NCI-H69 (cell line): ENCODE measurements at places on chromosomes 16 and 17.

- DNase-seq, result no peak
Measured at GRCh38 chr16:77060614-77061013, 130.4 kb upstream of the MON1B start.

- no peak for DNase-seq
Measured at GRCh38 chr16:28923652-28924398, 1.2 kb downstream of the RABEP2 start.

- no peak for DNase-seq
Measured at GRCh38 chr16:84069540-84069939, 26.9 kb upstream of the SLC38A8 start.

DNA sequence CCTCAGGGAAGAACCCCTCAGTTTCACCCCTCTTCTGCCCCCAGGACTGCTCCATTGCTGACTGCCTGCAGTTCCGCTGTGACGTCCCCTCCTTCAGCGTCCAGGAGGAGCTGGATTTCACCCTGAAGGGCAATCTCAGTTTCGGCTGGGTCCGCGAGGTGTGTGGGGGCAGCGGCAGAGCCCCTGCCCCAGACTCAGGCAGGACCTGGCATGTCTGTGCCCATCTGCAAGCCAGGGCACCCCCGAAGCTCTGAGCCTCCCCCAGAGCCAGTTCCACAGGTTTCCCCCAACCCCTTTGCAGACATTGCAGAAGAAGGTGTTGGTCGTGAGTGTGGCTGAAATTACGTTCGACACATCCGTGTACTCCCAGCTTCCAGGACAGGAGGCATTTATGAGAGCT lies 4.4 kb downstream of the COX6A2 start:
- no peak for DNase-seq

DNA sequence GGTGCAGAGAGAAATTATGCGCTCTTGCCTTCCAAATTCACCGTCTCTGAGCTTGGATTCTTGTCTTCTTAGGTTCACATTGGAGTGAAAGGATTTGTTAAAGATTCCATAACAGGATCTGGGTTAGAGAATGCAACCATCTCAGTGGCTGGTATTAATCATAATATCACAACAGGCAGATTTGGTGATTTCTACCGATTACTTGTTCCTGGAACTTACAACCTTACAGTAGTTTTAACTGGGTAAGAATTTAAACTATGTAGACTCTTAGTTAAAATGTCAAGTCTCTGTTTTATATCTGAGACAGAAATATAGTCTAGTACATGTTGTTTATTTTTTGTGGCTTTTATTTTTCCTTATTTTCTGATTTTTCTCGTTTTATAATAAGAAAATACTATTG lies 42.9 kb downstream of the CPD start:
- no peak for DNase-seq

GRCh38 chr16:28974007-28974436 lies 556 bp upstream of the SPNS1 start:
- DNase-seq, result peak; percentile 85

GRCh38 chr16:373848-374615 lies 3.7 kb upstream of the MRPL28 start:
- no peak for DNase-seq

DNA sequence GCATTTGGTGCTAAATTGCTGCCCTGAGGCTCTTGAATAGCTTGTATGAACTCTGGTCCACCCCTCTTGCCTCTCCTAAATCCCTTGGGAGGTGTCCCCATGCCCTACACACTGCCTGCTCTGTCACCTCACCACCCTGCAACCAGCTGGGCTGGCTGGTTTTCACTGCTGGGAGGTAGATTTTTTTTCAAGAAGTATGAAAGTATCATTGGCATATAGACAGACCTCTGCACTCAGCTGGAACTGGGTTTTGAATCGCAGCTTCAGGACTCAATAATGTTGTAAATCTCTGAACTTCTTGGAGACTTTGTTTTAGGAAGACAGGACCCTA lies 184.9 kb downstream of the MSI2 start:
- no peak for DNase-seq

DNA sequence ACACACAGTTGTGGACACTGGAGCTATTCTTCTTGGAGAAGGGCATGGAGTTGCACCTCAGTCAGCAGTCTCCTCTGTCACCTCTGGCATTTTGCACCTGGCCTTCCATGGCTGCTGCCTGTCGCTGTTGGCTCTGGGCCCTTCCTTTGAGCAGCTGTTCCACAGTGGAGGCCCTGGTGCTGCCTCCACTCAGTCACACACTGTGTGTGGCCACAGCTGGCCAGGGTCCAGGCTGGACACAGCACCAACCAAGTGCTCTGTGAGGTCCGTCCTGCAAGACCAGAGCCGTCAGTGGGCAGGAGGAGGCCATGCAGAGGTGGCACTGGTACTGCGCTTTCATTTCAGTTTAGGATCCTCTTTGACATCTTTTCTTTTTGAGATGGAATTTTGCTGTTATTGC lies 21.6 kb upstream of the MED9 start:
- DNase-seq, result no peak

DNA sequence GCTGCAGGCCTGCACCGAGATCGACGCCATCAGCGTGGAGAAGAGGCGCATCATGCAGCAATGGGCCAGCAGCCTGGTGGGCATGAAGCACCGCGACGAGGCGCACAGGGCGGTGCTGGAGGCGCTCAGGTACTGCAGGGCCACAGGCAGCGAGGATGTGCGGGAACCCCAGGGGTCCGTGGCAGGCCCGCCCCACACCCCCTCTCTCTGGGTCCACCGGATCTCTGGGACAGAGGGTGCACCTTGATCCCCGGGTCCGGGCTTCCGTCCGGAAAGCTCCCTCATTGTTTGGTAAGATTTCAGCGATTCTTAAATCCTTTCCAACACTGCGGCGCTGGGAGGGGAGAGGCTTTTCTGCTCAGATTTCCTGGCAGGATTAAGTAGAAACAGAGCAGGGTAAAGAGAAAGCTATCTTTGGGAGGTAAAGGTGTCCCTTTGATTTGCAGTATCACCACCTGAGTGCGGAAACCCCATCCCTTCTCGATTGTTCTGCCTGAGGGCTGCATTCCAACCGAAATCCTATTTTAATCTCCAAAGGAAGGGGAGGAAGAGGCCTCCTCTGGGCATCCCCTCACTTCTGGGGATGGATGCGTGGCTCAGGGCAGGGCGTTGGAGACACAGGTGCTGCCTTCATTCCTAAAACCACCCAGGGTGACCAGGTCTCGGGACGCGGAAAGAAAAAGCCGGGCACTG lies 29.2 kb downstream of the CCDC40 start:
- DNase-seq, result no peak

DNA sequence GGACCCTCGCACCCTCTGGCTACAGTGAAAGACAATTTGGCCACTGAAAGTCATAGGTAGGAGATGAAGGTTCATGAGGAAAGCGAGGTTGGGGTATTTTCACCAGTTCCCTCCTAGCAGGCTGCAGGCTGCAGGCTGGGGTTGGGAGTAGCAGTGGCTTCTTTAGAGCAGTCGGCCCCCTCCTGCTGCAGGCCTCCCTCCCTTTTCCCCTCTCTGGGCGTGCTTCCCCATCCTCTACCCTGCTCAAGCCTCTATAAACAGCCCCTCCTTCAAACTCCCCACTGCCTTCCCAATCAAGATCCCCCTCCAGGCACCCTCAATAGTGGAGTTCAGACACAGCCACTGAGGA lies 41.8 kb downstream of the GAS7 start:
- no peak for DNase-seq

- no peak for DNase-seq
Measured at GRCh38 chr17:33523577-33523981, 230.5 kb upstream of the ASIC2 start.

DNA sequence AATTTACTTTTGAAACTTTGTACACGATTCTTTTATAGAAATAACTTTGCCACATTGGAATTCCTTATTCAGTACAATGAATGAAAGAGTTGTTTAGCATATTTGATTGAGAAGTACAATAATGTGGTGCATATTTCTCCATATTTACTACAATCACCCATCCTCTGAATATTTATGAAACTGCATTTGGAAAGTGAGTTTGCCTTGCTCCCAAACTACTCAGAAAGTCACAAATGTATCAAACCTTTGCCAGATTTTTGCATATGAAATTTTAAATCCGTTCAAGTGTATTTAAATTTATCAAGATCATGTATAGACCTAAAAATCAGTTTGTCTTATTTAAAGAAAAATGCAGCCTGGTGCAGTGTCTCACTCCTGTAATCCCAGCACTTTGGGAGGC lies 148.7 kb downstream of the CDH11 start:
- no peak for DNase-seq

GRCh38 chr17:78923660-78924453 lies 1.3 kb downstream of the TIMP2 start:
- DNase-seq, result peak; percentile 82

DNA sequence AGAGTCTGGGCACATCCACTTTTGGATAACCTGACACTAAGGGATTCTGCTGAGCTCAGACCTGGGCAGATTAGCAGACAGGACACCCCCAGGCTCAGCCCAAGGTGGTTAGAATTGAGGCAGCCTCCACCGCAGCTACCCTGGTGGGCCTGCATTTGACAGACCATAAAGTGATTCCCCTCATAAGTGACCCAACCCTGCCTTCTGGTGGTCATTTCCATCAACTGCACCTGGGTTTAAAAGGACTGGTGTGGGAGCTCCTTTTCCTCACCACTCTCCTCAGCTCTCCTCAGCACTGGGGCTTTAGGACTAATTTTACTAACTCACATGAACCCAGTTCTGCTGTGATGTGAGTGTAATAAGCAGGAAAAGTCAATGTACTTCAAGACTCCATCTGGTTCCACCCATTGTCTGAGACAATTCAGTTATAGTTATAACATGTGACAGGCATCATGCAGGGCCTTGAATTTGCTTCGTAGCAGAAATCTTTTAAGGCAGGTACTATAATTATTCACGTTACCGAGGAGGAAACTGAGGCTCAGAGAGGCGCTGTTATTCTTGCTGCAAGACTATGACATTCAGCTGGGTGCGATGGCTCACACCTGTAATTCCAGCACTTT lies 42.5 kb downstream of the MYH3 start:
- peak; percentile 23 for DNase-seq

DNA sequence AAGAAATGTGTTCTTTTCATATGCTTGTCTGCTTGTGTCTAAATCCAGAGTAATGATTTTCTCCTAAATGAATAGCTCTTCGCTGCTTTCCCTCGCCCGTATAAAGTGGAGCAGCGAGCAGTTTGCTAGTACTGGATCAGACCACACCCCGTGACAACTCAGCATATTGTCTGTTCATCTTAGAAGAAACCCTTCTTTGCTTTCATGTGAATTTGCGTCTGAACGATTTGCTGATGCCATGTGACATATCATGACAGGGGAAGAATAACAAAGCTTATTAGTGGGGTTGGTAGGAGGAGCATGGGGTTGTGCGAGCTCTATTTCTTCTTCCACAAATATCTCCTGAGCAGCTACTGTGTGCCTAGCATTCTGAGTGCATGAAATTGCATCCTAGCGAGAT lies 44.1 kb upstream of the CACNG4 start:
- DNase-seq, result no peak

DNA sequence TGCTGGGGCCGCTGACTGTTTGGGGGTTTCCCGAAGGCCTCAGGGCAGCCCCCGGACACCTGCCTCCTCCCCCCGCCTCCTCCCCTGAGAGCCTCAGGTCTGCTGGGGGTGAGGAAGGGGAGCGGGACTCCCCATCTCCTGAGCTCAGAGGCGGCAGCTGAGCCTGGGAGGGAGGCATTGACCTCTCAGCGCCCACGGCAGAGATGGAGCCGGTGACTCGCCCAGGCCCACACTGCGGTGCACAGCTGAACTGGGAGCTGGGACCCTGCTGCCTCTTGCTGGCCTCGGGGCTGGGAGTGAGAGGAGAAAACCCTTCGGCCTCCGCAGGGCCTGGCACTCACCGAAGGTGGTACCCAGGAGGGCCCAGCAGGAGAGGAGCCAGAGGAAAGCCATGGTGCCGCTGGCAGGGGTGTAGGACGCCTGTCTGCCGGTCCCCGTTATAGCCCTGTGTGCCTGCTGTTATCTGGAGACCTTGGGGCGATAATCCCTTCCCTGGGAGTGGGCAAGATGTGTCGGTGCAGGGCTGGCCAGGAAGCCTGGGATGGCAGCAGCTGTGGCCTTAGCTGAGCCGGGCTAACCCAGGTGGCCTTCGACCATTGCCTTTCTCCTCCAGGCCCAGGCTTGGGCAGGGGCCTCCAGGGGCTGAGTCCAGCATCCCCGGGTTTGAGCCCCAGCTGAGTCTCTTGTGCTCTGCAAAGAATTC lies at the start of gene CTRB2:
Gene CTRB2 (minus strand): TSS at position 413 of the 703 bp plus-strand sequence. CDS start 20 bp downstream, at position 393.
- no peak for DNase-seq

DNA sequence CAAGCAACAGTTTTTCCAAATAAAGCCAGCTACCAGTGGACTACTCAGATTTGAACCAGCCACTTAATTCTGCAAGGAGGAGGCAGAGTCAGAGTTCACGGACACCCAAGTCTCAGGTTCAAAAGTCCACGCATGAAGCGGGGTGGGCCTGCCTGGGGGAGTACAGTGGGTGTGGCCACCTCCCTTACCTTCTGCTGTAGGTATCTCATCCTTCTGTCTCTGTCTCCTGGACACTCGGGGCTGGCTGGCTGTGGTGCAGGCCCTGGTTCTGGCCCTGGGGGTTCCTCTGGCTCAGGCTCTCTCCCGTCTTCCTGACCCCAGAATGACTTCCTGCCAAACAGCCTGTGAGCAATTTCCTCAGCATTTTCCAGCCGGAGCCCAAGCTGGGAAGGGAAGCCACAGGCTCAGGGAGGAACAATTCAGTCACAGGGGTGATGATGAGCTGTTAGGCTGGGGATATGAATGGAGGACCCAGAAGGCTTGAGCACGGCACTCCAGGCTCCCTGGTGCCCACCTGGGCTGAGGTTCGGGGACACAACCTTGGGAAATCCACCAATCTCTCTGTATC lies 101.9 kb downstream of the LITAF start:
- DNase-seq, result no peak

- DNase-seq, result no peak
Measured at GRCh38 chr16:4056161-4057105, 59.8 kb downstream of the ADCY9 start.

- DNase-seq, result peak; percentile 72
Measured at GRCh38 chr17:41404024-41404671, 6.7 kb upstream of the KRT31 start.

- no peak for DNase-seq
Measured at GRCh38 chr17:16878606-16879005, 93.3 kb downstream of the TNFRSF13B start.

- no peak for DNase-seq
Measured at GRCh38 chr16:84026606-84027005, 16.0 kb downstream of the SLC38A8 start.

DNA sequence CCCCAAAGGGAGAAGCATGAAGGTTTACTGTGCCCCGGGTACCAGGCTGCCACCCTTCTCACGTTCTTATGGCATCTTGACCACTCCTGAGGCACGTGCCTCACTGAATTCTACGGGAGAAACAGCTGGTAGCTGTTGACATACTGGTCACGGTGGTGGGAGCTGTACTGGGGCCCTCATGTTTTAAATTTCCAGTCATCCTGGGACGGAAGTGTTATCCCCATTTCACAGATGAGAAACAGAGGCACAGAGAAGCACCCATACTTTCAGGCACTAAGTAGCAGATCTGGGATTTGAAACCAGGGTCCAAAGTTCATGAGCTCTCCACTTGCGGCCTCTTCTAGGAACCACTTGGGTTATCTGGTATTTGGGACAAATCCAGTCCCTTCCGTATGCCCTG lies 26.3 kb upstream of the DOC2B start:
- DNase-seq, result no peak

GRCh38 chr17:65664266-65664665 lies 102.8 kb upstream of the AXIN2 start:
- DNase-seq, result no peak

- no peak for DNase-seq
Measured at GRCh38 chr16:76955629-76956028, 235.4 kb upstream of the MON1B start.
